ENCODE measurements at places on chromosomes 12 and 14. TPM values are rescaled to one million over a fixed set of nuclear protein-coding genes. Genes with fewer than 3 reads are reported as not detected.
A peak's percentile ranks its signal among the peaks of the same experiment; 100 is the strongest.

GRCh38 chr14:44657696-44658388 lies 150.8 kb upstream of the FSCB start:
- no peak overlapping the region for H3K27ac ChIP-seq
- no peaks in the 10 kb centered on the region for H3K36me3 ChIP-seq
- DNase-seq: no peak
- H3K4me3 ChIP-seq: no peak overlapping the region

GRCh38 chr14:31170411-31170810 lies 37.2 kb downstream of the HECTD1 start:
- DNase-seq: no peak
- H3K27me3 ChIP-seq: no peaks in the 10 kb centered on the region
- H3K4me1 ChIP-seq: peaks cover 10% of the 10 kb centered on the region
- H3K4me3 ChIP-seq: no peak overlapping the region
- peaks cover 51% of the 10 kb centered on the region for H3K36me3 ChIP-seq

GRCh38 chr14:65371784-65372183 lies 40.7 kb upstream of the FUT8 start:
- peaks cover 3% of the 10 kb centered on the region for H3K4me1 ChIP-seq
- no peaks in the 10 kb centered on the region for H3K36me3 ChIP-seq
- peaks cover 3% of the 10 kb centered on the region for H3K27me3 ChIP-seq
- no peak for DNase-seq
- no peak overlapping the region for H3K4me3 ChIP-seq
- no peak overlapping the region for H3K27ac ChIP-seq

DNA sequence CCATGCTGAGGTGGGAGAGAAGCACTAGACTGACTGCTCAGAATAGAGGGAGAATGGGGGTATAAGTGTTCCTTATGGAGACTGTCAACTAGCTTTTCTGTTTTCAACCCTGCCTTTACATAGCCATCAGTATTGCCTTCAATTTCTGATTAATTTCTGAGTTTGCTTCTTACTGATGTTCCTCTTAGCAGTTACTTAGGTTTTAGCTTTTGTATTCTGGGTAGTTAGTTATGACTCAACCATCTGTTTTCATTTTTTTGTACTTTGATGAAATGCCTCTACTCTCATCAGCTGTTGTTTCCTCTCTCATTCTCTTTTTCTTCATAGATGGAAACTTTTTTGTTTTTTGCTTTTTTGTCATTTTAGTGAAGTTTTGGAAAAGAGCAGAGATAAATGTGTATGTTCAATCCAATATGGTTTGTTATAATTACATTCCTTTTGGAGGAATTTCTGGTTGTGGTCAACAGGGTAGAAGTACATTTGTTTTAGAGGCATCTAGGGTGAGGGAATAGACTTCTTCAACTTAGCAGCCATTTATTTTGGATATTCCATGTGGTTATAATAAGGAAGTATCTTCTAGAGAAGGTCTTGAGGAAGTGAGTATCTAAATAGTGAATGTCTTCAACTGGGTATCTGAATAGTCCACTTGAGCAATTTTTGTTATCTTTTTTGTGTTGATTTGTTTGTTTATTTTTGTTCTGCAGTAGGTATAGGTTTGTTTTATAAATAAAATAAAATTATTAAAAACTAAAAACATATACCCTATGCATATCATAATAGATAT lies 29.6 kb downstream of the PMCH start:
- H3K4me1 ChIP-seq: peaks cover 18% of the 10 kb centered on the region
- H3K36me3 ChIP-seq: no peaks in the 10 kb centered on the region
- H3K4me3 ChIP-seq: no peak overlapping the region
- H3K27ac ChIP-seq: peak overlapping the region; percentile 0
- no peak for DNase-seq

- no peak overlapping the region for H3K4me3 ChIP-seq
- peaks cover 22% of the 10 kb centered on the region for H3K27me3 ChIP-seq
- DNase-seq: no peak
- no peaks in the 10 kb centered on the region for H3K36me3 ChIP-seq
- no peaks in the 10 kb centered on the region for H3K4me1 ChIP-seq
Observed at GRCh38 chr12:123843912-123844748, 82.0 kb downstream of the DNAH10 start.

GRCh38 chr12:10069976-10070375 lies 28.8 kb downstream of the CLEC1A start:
- no peaks in the 10 kb centered on the region for H3K36me3 ChIP-seq
- H3K27me3 ChIP-seq: no peaks in the 10 kb centered on the region
- H3K4me1 ChIP-seq: no peaks in the 10 kb centered on the region
- DNase-seq: no peak
- H3K27ac ChIP-seq: no peak overlapping the region

DNA sequence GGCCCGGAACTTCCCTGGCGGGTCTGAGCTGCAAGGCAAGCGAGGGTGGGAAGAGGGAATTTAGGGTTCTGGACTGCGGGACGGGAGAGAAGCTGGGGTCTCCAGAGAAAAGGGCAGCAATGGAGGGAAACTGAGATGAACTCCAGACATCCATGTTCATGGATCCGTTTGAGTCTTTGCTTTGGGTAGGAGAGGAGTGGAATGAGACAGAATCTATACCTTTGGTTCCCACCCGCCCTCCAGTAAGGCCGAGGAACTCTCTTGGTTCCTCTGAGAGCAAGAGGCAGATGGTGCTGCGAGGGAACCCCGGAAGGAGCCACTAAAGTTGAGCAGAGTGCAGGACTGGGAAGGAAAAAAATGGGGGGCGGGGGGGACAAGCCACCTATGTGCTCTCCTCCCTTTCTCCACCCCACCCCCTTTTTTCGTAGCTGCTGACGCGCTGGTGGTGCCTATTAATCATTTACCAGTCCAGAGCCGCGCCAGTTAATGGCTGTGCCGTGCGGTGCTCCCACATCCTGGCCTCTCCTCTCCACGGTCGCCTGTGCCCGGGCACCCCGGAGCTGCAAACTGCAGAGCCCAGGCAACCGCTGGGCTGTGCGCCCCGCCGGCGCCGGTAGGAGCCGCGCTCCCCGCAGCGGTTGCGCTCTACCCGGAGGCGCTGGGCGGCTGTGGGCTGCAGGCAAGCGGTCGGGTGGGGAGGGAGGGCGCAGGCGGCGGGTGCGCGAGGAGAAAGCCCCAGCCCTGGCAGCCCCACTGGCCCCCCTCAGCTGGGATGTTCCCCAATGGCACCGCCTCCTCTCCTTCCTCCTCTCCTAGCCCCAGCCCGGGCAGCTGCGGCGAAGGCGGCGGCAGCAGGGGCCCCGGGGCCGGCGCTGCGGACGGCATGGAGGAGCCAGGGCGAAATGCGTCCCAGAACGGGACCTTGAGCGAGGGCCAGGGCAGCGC lies 1.2 kb downstream of the SSTR1 start:
- no peaks in the 10 kb centered on the region for H3K36me3 ChIP-seq
- H3K4me1 ChIP-seq: no peaks in the 10 kb centered on the region
- peaks cover 54% of the 10 kb centered on the region for H3K27me3 ChIP-seq
- no peak for DNase-seq
- H3K27ac ChIP-seq: no peak overlapping the region
- H3K4me3 ChIP-seq: no peak overlapping the region

DNA sequence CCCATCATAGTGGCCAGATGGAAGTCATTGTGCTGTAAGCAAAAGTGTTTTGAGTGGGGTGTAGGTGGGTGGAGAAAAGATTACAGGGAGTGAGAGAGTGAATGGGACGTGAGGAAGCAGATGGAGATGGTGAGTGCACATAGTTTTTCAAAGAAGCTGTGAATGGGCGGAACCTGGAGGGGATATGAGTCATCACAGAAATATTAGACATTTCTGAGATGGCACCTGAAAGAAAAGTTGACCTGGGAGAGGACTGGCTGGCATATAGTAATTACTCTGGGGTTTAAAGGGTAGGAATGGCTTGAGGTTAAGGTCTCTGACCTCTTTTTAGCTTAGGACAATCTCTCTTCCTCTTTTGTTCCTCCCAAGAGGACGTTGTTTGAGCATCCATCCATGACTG lies 50.5 kb downstream of the ANO4 start:
- H3K36me3 ChIP-seq: no peaks in the 10 kb centered on the region
- no peak for DNase-seq
- no peak overlapping the region for H3K4me3 ChIP-seq
- no peaks in the 10 kb centered on the region for H3K27me3 ChIP-seq

DNA sequence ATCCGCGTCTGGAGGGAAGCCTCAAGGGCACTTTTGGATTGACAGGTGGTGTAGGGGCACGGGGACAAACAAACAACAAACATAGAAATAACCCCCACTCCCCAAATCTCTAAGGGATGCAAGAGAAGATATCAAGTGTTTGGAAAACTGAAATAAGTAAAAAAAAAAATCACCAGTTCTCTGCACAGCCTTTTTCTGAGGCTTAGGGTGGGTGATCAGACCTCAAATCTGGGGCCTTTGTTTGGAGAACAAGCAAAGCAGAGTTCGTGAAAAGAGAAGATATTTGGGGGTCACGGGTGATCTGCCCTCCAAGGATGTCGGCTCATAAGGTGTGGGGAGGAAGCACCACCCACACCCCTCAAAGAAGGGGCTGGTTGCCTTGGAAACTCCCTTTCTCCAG lies 10.7 kb downstream of the TBX5 start:
- H3K27ac ChIP-seq: no peak overlapping the region
- no peak for DNase-seq
- no peaks in the 10 kb centered on the region for H3K36me3 ChIP-seq
- H3K4me1 ChIP-seq: peaks cover 3% of the 10 kb centered on the region
- no peak overlapping the region for H3K4me3 ChIP-seq

DNA sequence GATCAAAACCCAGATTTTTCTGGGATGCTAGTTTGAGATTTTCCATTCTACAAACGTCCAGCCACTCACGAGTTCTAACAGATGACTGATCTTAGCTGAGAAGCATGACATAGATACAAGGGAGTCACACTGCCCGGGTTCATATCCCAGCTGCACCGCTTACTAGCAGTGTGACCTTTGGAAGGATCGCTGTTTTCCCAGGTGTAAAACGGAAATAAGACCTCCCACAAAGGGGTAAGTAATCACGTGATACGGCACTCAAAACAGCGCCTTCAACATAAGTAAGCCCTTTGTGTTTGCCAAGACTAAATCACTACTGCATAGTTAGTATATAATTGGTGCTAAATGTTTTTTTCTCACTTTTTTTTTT lies 624 bp upstream of the PWP1 start:
- H3K27ac ChIP-seq: peak overlapping the region; percentile 95
- H3K4me3 ChIP-seq: peak overlapping the region; percentile 90

DNA sequence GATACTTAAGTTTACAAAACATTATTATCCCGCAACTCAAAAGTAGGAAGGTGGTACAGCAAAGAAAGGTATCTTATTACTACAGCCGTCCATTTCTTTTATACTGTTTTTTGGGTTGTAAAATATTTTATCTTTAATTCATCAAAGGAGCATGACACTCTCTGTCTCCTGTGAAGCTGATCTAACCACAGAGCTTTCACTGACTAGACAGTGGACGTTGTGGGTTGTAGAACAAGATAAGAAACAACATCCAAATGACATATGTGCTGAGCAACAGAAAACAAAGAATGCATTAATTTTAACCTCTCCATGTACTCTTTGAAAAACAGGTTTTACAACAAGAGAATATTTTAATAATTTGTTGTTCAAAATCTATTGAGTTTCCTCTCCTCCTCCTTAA lies 195.9 kb upstream of the FBXO33 start:
- H3K27ac ChIP-seq: no peak overlapping the region
- no peaks in the 10 kb centered on the region for H3K36me3 ChIP-seq
- no peak overlapping the region for H3K4me3 ChIP-seq
- H3K27me3 ChIP-seq: no peaks in the 10 kb centered on the region

DNA sequence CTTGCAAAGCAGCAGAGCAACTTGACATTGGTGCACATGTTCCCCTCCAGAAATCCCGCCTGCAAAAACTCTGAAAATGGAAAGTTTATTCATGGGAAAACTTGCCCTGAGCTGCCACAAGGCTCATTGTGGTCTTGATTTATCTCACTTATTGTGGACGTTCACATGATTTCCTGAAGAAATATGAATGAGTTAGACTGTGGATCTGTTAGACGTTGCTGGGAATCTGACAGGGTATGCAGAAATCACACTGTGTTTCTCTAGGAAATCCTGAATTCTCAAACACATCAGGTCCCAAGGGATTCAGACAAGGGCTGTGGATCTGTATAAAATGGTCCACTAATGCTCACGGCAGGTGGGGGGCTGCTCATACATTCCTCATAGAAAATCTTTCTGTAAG lies 72.2 kb downstream of the EID3 start:
- peaks cover 27% of the 10 kb centered on the region for H3K4me1 ChIP-seq
- no peak overlapping the region for H3K27ac ChIP-seq
- DNase-seq: no peak
- H3K27me3 ChIP-seq: no peaks in the 10 kb centered on the region
- no peak overlapping the region for H3K4me3 ChIP-seq

DNA sequence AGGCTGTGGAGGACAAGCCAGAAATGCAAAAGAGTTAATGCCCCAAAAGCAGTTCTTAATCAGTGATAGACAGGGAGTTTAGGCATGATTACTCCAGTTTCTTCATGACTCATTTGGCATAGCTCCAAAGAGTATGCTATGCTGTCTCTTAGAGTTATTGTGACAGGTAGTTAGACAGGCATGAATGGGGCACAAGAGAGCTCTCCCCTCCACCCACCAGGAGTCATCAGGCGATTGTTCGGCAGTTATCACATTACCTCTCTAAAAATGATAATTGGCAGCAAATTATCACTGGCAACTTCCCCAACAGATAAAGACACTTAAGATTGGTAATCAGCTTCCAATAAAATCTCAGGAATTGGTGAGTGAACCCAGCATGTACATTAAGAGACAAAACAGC lies 320.1 kb downstream of the DAD1 start:
- H3K4me1 ChIP-seq: peaks cover 78% of the 10 kb centered on the region
- no peaks in the 10 kb centered on the region for H3K27me3 ChIP-seq
- peak overlapping the region; percentile 75 for H3K27ac ChIP-seq
- DNase-seq: no peak

GRCh38 chr14:53108292-53109104 lies 44.6 kb downstream of the DDHD1 start:
- H3K4me3 ChIP-seq: no peak overlapping the region
- peaks cover 5% of the 10 kb centered on the region for H3K36me3 ChIP-seq
- DNase-seq: no peak
- H3K4me1 ChIP-seq: peaks cover 2% of the 10 kb centered on the region

GRCh38 chr12:12870465-12870864 lies 20.9 kb upstream of the GPRC5A start:
- H3K4me1 ChIP-seq: peaks cover 48% of the 10 kb centered on the region
- H3K27ac ChIP-seq: peak overlapping the region; percentile 86
- DNase-seq: no peak
- peaks cover 3% of the 10 kb centered on the region for H3K36me3 ChIP-seq
- no peak overlapping the region for H3K4me3 ChIP-seq

GRCh38 chr12:67155863-67156262 lies 113.3 kb upstream of the CAND1 start:
- H3K27ac ChIP-seq: no peak overlapping the region
- no peak overlapping the region for H3K4me3 ChIP-seq
- no peak for DNase-seq
- H3K4me1 ChIP-seq: no peaks in the 10 kb centered on the region
- H3K36me3 ChIP-seq: no peaks in the 10 kb centered on the region

- no peaks in the 10 kb centered on the region for H3K36me3 ChIP-seq
- H3K27ac ChIP-seq: no peak overlapping the region
- no peaks in the 10 kb centered on the region for H3K27me3 ChIP-seq
- peaks cover 3% of the 10 kb centered on the region for H3K4me1 ChIP-seq
- no peak for DNase-seq
Observed at GRCh38 chr12:26730481-26731350, 102.3 kb downstream of the ITPR2 start.

- peak overlapping the region; percentile 91 for H3K27ac ChIP-seq
- peaks cover 44% of the 10 kb centered on the region for H3K4me1 ChIP-seq
- no peaks in the 10 kb centered on the region for H3K27me3 ChIP-seq
Observed at GRCh38 chr12:67651132-67651695, 2.7 kb downstream of the DYRK2 start.

KERA gene
- not detected for total RNA-seq

PAH gene
- total RNA-seq: not detected

GLIPR1L1 gene
- not detected for total RNA-seq

CLEC2A gene
- not detected for total RNA-seq

OLR1 gene
- total RNA-seq: not detected

USP30 gene
- 18.1 TPM for total RNA-seq

FOXN3 gene
- 120 TPM for total RNA-seq

POTEG gene
- not detected for total RNA-seq
